ENCODE measurements at places on chromosomes 7 and 10.

GRCh38 chr7:157255201-157255606 is 81.6 kb upstream of the DNAJB6 start:
- no peak for DNase-seq

DNA sequence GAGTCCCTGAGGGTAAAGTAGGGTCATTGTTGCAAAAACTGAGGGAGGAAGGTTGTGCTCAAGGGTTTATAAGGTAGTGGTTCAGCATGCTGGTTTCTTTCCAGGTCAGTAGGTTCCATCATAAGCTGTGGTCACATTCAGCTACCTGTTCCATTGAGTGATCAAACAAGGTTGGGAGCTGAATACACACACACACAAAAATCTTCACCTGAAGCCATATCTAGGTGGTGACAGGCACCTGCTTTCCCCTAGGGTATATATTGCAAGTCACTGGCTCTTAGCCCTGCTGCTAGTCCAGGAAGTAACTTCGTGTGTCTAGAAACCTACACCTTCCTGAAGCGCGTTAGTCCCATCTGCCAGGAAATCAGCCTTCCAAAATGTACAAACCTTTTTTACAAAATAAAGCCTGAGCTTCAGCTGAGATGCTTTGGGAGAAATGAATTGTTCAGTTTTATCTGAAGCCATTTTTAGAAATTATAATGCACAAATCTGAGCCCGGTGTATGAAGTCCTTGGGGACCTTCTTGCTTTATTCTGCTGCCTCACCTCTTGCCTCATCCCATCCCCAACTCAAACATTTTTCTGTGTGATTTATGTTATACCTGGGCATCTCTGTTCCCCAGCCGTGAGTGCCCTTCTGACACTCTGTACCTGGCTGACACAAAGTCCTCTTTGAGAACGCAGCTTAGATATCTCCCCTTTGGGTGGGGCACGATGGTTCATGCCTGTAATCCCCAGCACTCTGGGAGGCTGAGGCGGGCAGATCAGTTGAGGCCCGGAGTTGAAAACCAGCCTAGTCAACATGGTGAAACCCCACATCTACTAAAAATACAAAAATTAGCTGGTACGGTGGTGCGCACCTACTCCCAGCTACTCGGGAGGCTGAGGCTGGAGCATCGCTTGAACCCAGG is 10.6 kb upstream of the LAMTOR4 start:
- DNase-seq = no peak

- DNase-seq = no peak
Measured at GRCh38 chr7:111710839-111711380, 148.6 kb upstream of the IMMP2L start.

DNA sequence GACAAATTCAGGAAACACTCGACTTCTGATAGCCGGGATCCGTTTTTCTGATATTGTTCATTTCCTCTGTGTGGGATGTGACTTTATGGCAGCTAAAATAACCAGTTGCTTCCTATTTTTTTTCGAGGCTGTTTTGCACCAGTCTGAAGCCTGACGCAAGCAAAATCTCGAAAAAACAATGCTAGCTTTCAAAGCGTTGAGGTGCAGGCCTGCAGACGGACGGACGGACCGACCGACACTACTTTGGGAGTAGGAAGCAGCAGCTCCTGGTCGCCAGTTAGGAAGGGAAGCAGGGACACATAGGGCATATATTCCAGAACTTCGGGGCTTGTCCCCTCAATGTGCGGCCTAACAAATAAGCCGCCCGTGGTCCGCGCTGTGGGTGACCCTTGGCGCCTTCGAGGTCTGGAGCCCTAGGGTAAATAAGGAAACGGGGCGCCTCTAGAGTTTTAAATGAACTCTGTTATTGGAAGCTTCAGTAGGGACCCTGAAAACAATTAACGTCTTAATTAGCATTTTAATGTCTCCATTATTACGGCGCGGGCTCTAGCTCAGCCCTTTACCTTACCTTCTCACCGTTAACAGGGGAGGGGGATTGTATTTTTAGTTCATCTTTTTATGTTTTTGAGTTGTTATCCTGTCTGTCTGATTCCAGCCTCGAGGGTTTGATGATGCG is 1.3 kb downstream of the HHEX start:
- no peak for DNase-seq

DNA sequence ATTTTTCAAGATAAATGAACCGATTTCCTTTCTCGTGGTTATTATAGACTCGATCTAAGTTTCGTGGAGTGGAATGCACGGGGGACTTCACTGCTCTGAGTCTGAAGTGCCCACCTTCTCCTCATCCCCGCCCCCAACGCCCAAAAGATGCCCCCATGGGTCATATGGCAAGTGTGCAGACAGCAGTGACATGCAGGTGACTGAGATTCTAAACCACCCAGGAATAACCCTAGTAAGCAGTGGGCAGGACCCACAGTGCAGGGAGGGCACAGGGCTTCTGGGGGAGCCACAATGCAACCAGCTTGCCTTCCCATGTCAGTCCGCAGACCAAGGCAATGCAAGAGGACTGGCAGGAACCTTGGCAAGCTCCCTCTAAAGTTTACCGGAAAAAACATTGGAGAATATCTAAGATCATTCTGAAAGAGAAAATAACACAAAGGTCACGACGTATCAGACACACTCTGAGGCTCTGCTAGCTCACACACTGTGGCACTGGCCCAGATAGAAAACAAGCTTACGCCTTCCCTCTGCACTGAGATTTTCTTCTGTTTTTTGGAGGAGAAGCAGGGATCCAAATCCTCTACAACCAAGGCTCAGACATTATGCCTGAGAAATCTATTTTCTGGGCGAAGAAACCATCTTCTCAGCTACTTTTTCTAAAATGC is 239.6 kb downstream of the MAD1L1 start:
- DNase-seq = no peak

DNA sequence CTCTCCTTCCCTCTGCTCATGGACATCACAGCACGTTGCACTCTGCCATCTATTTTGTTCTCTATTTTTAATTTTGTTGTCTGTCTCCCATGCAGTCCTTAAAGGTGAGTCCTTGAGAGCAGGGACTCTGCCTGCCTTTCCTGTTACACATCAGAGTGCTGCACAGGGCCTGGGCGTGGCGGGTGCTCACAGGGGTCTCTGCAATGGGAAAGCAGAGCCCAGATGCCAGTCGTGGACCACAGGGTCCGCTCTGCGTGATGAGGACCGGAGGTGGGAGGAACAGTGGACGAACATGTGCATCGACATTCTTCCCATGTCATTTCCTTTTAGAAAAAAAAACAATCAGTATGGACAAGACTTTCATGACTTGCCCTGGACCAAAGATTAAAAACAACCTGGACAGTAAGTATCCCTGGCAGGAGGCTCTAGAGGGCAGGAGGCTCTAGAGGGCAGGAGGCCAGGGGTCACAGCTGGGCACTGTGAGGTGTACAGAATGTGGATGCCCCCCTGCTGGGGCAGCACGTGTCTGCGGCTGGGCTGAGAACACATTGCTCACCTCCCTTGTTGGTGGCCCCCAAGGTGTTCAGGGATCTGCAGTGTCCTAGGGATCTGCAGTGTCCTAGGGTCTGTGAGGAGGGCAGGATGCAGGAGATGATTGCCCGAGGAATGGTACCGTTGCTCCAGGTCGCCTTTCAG is 29.6 kb upstream of the ZNF488 start:
- no peak for DNase-seq

GRCh38 chr10:100446130-100446761 is 16.6 kb upstream of the WNT8B start:
- DNase-seq = no peak

GRCh38 chr7:37083311-37084096 is 359.2 kb upstream of the AOAH start:
- no peak for DNase-seq

DNA sequence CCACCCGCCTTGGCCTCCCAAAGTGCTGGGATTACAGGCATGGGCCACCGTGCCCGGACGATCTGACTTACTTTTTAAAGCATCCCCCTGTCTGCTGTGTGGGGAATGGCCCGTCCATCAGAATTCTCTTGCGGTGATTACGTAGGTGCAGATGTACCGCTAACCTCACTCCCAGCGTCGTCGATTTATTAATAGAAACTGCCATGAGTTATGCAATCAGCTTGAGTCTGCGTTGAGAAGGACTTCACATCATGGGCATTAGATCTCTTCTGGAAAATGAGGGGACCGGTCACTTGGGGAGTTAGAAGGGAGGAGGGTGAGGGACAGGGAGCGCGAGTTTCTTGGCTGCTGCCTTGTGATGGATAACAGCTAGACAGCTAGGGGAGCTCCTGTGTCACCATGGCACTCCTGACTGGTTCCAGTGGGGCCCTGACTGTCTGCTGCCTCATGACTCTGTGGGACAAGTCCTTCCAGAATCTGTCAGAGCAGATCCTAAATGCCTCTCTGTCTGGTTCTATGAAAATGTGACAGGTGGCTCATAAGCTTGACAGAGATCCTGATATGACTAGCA is 35.2 kb downstream of the POR start:
- DNase-seq = no peak

DNA sequence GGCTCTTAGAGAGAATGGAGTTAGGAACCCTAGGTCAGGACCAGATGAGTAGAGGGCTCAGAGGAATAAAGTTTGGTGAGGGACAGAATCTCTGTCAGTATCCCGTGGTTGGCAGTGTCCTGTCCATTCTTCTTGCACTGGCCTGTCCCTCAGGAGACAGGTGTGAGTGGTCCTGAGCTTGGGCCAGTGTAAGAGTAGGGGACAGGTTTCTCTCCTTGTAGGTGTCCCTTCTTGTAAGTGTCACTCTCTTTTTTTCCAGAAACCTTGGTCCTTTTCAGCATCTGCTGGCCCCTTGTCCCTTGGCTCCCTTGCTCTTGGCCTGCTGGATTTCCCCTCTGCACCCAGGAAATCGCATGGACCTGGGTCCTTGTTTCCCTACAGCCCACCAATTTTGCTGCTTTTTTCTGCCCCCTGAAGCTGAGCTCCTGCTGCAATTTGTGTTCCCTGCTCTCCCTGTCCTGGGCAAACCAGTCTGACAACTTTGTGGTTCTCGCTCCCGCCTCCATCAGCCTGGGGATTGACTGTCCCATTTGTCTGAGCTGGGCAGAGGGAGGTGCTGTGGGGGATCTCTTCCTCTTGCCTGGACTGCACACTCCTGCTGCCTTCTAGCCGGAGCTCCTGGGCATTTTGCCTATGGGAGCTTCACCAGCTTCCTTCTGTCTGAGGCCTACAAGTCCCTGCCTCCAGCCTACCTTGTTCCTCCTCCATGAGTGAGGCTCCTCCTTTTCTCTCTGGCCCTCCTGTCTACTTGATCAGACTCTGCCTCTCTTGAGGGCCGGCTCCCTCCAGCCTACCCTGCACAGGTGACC is 6.5 kb downstream of the TSPAN14 start:
- peak; percentile 73 for DNase-seq

GRCh38 chr10:3126249-3126648 is 46.3 kb downstream of the PITRM1 start:
- DNase-seq = no peak

GRCh38 chr7:154647625-154648024 is 355.3 kb downstream of the PAXIP1 start:
- DNase-seq = no peak

DNA sequence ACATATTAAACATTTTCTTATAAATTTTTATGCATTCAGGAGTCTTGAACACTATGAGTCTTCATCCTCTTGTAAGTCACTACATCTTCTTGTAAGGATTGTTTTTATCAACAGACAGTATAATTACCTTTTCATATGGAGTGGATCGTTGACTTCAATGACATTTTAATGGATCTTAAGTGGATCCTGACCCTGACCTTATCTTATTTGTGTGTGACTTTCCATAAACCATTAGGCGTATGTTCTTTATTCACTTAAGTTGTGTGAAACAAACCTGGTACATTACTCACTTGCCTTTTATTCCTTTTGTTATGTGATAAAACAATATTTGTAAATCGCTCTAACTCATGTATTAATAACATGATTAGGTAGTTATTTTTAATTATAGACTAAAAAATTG is 18.5 kb upstream of the SEMA3C start:
- no peak for DNase-seq

DNA sequence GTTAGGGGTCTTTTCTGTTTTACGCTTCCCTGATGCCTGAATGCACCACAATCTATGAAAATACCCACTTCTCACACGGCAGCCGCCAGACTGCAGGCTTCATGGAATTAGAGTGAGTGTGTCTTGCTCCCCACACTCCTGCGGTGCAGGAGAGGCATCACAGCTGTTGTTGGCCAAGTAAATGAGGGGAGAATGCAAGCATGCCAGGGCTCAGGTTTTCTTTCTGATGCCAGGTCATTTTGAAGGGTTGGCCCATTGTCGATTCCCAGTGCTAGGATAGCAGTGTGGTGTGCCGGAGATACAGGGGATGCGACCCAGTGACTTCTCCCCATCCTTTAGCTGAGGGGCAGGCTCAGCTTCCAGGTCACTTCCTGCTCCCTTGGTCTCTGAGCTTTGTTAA is 16.3 kb downstream of the CXCL12 start:
- DNase-seq = no peak

DNA sequence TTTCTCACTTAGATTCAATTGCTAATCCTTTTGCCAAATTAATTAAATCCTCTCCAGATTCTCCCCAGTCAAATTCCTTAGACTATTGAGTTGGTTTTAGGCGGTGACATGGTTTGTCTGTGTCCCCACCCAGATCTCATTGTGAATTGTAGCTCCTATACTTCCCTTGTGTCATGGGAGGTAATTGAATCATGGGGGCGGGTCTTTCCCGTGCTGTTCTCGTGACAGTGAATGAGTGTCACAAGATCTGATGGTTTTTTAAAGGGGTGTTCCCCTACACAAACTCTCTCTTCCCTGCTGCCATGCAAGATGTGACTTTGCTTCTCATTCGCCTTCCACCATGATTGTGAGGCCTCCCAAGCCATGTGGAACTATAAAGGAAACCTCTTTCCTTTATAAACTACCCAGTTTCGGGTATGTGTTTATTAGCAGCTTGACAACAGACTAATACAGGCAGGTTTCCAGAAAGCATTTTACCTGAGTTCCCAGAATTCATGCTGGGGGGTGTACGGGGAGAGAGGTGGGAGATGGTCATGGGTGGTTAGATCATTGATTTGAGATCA is 44.7 kb upstream of the GARS1 start:
- no peak for DNase-seq

GRCh38 chr7:19146699-19147098 is 1.5 kb upstream of the FERD3L start:
- no peak for DNase-seq

GRCh38 chr7:23210506-23210905 is 28.7 kb downstream of the NUP42 start:
- no peak for DNase-seq

- DNase-seq = no peak
Measured at GRCh38 chr7:100369105-100369504, 4.2 kb upstream of the PILRA start.

DNA sequence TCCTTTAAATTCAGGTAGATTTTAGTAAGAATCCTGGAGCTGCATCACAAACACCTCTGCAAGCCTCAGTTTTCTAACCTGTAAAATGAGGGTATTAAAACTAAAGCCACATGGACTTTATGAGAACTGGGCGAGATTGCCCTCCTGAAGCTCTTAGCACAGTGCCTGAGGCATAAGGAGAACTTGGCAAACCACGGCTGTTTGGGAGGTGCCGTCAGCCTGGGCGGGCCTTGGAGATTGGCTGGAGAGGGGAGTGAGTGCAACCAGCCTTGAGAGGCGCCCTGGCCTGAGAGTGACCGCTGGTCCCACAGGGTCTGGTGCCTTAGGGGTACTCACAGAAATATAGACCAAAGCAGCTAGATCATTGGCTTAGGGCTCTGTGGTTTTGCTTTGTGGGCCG is 5.4 kb upstream of the TNS3 start:
- DNase-seq = no peak
